ENCODE measurements at places on chromosomes 7 and 10.

DNA sequence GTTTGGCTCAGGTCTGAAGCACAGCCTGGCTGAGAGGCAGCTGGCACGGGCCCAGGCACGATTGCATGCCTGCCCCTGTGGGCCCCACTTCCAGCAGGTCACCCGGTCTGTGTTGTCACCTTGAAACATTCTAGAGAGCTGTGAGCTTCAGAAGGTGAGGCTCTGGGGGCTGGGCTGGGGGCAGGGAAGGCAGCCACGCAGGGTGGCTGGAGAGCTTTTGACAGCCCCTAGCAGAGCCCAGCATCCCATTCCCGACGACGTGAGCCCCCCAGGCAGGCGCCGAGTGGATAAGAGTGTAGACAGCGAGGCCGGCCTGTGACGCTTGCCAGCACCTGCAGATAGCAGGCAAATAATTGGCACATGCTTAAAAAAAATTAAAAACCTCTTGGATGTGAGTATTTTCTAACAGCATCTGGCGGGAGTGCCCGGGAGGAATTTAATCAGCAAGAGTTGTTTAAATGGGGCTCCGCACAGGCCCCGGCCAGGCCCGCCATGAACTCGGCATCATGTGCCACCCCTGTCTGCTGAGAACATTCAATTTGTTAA lies 212.0 kb upstream of the TBX20 start:
- no peak for DNase-seq

GRCh38 chr10:128007056-128007455 lies 100.2 kb downstream of the PTPRE start:
- DNase-seq = no peak

DNA sequence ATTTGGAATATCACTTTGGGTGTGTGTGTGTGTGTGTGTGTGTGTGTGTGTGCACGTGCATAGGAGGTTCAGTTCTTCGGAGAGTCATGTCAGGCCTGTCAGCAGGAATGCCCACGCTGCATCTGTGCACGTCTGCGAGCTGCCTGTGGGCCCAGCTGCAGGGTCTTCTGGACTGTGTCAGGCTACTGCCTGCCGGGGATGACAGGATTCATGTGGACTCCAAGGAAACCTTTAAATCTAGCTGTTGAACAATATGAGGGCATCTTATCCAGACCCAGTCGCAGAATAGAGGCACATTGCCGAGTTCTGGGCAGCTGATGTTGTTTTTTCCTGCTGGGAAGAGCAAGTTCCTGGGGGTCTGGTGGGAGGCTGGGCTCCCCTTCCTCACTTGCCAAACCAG lies 19.0 kb downstream of the AQP1 start:
- DNase-seq = no peak

- no peak for DNase-seq
These were observed 90.3 kb downstream of the LYZL1 start for GRCh38 chr10:29379208-29379607.

GRCh38 chr10:44322137-44322536 lies 62.8 kb downstream of the CXCL12 start:
- no peak for DNase-seq

GRCh38 chr7:94368371-94368791 lies 26.3 kb upstream of the COL1A2 start:
- DNase-seq = no peak

Data from activated T-helper 1 cell treated with anti-CD3 and anti-CD28 coated beads, Interleukin-2, amount 50 U/mL, for 16 hours (primary cell).